ENCODE measurements at places on chromosomes 1 and 21.

- DNase-seq = no peak
These were observed 3.6 kb downstream of the ABCA4 start for GRCh38 chr1:94117259-94117851.

- no peak for DNase-seq
These were observed 181.9 kb downstream of the SPATA17 start for GRCh38 chr1:217813031-217813430.

DNA sequence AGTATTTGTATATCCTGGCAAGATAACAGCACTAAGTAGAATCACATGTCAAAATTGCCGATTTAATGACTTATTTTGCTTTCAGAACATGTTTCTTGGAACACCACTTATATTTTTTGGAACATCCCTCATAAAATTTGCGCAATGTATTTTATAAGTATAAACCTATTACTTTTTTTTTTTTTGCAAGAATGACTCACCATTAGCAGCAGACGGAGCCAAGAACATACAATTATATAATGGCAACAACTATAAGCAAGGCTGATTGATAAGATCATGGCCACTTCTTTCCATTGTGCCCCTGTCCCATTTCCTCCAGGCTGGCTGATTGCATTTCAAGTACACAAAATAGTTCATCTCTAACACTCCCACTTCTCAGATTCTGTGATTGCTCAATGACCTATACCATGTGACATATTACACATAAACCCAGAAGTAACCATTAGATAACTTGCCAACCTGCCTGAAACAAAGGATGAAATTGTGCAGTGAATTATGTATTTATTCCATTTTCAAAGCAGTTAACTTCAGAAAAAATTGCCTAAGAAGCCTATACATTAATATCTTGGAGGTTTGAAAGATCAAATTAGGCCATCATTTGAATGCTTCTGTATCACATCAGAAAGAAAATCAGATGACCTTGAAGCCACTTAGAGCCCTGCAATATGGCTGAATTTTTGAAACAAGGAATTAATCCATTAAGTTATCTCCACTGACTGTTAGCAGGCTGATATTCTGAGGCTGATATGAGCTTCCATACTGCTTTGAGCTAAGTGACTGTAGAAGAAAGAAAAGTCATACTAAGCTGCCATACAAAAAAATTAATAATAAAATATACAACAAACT, 77.8 kb upstream of the PRMT6 start:
- no peak for DNase-seq

DNA sequence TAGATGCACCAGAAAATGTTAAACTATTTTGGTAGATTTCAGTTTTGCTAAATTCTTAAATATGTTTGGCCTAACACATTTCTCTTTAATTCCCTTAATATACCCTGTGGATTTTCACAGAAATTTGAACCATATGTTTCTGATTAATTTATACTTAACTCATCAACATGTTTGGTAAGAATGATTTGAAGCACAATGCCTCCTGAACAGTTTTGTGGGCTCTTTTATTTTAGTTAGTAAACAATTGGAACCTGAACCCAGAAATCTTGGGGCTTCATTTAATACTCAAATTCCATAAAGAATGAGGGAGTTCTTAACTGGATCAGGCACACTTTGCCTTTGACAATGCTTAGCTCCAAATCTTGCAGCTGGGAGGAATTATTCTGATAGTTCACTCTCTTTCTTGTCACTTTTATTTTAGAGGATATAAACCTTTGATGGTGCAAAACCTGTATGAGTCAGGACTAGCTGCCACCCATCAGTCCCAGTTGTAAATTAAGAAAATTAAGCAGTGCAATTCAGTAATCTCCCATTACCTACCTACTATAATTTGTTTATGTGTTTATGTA, 24.6 kb upstream of the LYPLAL1 start:
- no peak for DNase-seq

GRCh38 chr1:234854645-234855039, 244.7 kb upstream of the IRF2BP2 start:
- DNase-seq = no peak

DNA sequence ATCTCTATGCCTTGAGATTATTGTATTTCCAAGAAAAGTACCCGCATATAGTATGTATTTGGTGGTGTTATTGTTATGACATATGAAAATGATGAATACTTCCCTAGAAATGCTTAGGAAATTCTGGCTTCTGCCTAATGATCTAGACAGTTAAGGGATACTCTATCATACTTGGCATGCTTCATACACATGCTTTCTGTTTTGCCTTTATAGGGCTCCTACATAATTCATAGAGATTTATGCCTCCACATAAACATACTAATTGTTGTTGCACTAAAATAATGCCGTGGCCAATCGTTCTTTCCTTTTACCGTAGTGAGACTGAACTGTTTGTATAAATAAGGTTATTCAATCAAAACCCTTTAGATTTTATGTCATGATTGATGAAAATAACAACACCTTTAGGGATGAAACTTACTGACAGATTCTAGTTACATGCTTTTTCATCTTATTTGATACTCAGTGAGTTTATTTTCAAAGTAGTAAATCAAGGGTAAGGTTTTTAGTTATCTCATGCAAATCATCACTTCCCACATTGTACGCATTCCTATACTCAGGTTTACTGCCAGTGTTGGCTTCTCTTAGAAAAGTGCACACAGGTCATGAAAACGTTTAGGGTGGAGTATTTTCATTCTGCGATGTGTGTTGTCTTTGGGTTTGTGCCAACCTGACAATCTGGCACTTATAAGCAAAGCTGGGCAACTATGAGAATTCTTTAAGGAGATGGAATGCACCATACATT, 40.5 kb upstream of the SCYL3 start:
- DNase-seq = no peak

DNA sequence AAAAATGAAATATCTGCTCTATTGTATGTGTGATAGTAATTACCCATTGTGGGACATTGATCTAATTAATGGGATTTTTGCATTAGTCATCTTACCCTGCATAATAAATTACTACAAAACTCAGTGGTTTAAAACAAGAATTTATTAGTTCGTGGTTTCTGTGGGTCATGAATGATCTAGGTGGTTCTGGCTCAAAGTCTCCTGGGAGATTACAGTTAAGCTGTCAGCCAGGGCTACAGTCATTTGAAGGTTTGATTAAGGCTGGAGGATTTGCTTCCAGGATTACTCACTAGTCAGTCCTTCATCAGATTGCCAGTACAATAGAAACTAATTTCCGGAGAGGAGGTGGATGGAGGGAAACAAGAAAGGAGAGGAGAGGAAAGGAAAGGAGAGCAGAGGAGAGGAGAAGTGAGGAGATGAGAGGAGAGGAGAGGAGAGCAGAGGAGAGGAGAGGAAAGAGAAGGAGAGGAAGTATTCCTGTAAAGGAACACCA, 60.4 kb upstream of the TNFSF4 start:
- no peak for DNase-seq

GRCh38 chr1:7975212-7975865, 13.8 kb downstream of the PARK7 start:
- DNase-seq = no peak

DNA sequence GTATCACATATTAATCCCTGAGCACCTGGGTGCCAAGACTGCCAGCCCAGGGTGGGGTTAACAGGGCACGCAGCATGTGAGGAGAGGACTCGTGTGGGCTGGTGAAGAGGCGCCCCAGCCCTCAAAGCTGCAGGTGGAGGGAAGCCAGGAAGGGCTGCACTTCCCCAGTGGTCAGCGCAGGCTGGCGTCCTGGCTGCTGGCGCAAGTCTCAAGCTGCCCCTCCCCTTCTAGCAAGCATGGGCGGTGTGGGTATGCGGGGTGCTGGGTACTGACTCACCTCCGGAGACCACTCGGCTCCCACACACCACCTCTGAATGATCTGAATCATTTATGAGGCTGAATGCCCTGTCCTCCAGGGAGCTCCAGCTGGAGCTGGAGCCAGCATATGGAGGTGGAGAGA, 44.0 kb downstream of the EIF2D start:
- DNase-seq = no peak

- no peak for DNase-seq
These were observed 38.9 kb downstream of the DR1 start for GRCh38 chr1:93384656-93385055.

- DNase-seq = no peak
These were observed 23.6 kb downstream of the ERO1B start for GRCh38 chr1:236258114-236258622.

GRCh38 chr1:201112173-201112731, at the start of gene CACNA1S:
TSS of gene CACNA1S (minus strand) at chr1:201112426. CDS start at chr1:201112339, 87 bp downstream.
- no peak for DNase-seq
